Activated CD4-positive, CD25-positive, alpha-beta regulatory T cell (primary cell): ENCODE measurements at places on chromosomes 6 and 20.

DNA sequence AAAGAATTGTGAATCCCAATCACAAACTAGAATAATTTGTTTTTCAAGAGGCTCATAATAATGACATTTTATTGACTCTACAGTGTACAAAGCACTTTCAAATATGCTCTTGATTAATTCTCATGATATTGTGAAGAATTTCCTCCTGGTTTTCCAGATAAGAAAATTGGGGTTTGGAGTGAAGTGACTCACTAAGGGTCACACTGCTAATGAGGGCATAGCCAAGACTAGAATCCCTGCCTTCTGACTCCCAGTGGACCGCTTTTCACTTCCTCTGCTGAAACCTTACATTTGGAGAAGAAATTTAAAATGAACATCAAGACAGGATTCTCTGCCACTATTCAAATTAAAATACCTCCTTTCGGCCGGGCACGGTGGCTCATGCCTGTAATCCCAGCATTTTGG, 38.3 kb upstream of the LTV1 start:
- DNase-seq = no peak

- DNase-seq = no peak
Observed at GRCh38 chr6:136401749-136402148, 112.1 kb upstream of the BCLAF1 start.

- no peak for DNase-seq
Observed at GRCh38 chr20:19918965-19919329, 98.2 kb upstream of the NAA20 start.

- no peak for DNase-seq
Observed at GRCh38 chr6:34273242-34273805, 24.5 kb upstream of the SMIM29 start.

- DNase-seq = no peak
Observed at GRCh38 chr6:31246051-31246521, 25.8 kb downstream of the HLA-C start.

DNA sequence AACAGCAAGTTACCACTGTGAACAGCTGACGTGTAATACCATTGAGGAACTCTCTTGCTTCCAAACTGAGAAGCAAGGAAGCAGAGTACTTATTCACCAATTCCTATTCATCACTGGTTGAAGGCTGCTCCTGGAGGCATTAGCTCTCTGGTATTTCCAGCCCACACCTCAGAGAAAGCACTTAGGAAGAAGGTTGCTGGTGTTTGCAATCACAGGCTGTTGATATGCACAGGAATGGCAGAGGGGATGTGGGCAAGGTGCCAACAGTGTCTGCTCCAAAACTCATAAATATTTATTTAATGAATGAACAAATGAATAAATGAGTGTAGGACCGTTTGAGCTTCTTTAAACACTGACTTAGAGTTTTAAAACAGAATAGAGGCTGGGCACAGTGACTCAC, 6.9 kb upstream of the RRBP1 start:
- DNase-seq = no peak

DNA sequence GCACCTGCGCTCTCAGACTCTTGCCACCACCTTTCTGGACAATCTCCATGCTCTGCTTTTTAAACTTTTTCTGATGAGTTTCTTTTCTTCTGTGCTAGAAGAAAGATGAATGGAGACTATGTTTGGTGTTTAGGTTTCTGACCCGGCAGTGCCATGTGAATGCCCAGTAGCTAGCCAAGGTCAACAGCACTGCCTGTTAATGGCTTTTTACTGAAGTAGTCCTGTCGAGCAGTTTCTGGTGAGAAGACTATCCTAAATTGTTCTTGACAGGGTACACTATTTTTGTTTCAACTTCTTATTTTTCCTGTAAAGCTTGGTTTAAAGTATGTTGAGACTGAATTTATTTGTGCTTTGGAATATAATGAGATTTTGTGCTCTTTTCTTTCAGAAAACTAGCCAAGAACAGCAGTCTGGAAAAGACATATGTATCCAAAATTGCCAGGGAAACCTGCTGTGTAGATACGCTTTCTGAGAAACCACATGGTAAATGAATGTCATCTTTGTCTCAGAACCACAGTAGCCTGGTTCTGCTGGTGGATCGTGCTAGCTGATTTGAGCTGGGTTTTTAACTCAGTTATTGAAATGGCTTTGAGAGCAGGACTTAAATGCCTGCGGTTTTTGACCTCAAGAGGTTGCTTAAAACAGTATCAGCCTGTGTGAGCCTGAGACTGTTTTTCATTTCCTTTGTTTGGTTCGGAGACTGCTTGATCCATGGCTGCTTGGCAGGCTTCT, 48.1 kb downstream of the KCNS1 start:
- no peak for DNase-seq

GRCh38 chr6:140571145-140571544, 1196.7 kb upstream of the CITED2 start:
- DNase-seq = no peak

DNA sequence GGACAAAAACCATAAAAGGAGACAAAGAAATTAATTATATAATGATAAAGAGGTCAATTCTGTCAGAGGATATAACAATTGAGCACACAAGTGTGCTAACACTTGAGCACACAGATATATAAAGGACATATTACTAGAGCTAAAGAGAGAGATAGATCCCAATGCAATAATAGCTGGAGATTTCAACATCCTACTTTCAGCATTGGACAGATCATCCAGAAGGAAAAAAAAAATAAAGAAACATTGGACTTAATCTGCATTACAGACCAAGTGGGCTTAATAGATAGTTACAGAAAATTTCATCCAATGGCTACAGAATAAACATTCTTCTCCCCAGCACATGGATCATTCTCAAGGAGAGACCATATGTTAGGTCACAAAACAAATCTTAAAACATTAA, 9.9 kb downstream of the VNN1 start:
- no peak for DNase-seq

GRCh38 chr20:35468671-35469334, 13.4 kb downstream of the CEP250 start:
- DNase-seq = no peak

GRCh38 chr6:37038292-37039198, 33.1 kb downstream of the FGD2 start:
- DNase-seq = no peak
